ENCODE measurements at places on chromosomes 6 and 20.

- no peak for DNase-seq
Measured at GRCh38 chr6:36973647-36974046, 12.3 kb downstream of the MTCH1 start.

- no peak for DNase-seq
Measured at GRCh38 chr6:109441069-109441816, 719 bp downstream of the SMPD2 start.

GRCh38 chr6:153956808-153957207 is 82.2 kb upstream of the OPRM1 start:
- DNase-seq: no peak

DNA sequence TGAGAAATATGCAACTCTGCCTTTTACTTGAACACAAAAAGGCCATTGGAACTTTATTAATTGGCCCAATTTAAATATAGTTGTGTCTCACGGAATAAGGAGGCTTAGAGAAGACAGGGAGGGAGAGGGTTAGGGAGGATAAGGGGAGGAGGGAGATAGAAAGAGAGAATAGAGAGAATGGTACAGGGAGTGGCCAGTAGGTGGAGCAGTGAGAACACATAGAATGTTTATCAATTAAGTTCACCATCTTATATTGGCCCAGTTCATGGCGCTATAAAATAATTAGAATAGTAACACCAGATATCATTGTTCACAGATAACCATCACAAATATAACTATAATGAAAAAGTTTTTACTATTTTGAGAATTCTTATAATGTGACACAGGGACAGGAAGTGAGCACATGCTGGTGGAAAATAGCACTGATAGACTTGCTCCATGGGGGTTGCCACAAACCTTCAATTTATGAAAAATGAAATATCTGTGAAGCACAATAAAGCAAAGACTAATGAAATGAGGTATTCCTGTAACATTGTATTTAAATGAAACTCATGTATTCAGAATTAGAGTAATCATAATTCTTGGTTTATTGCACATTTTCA is 374.1 kb upstream of the MANEA start:
- DNase-seq: no peak

DNA sequence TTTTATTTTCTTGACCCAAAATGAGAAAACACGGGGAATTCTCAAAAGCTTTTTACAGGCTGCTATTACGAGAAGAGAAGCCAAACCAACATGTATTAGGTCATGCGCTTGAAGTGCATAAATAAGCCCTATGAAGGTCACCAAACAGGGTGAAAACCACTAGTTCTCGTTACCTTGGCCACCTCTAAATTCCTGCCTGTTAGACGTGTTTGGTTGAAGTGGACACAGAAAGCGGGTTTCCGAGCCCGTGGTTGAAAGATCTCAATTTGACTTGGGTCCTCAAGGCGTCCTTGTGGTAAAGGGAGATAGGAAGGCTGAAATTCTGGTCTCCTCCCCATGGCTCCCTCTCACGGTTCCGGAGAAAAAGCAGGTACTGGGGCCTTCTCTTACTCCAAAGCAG is 6.2 kb downstream of the EYA2 start:
- DNase-seq: no peak

DNA sequence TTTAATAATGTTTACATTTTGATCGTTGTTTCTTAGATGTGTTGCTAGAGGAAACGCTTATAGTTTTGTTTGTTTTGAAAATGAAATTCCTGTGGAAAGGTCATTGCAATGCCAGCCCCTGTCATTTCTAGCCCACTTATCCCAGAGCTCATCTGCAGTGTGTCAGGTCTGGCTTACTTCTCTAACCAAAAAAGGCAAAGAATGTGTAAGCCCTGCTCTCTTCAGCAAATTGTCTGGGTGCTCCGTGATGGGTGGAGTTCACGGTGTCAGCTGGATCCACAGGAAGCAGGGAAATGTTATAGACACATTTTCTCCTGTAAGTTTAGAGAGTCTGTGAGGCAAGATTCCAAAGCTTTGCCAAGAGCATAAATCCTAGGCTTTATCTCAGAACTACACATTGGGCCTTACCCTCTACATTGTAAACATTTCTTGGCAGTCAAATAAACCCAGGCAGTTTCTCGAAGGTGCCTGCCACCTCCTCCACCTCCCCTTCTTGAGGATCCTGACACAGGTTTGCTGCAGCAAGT is 50.9 kb downstream of the RPRD1B start:
- DNase-seq: no peak

- DNase-seq: no peak
Measured at GRCh38 chr6:113103634-113104361, 753.3 kb upstream of the MARCKS start.

GRCh38 chr20:23657202-23657601 is 19.4 kb upstream of the CST3 start:
- no peak for DNase-seq

DNA sequence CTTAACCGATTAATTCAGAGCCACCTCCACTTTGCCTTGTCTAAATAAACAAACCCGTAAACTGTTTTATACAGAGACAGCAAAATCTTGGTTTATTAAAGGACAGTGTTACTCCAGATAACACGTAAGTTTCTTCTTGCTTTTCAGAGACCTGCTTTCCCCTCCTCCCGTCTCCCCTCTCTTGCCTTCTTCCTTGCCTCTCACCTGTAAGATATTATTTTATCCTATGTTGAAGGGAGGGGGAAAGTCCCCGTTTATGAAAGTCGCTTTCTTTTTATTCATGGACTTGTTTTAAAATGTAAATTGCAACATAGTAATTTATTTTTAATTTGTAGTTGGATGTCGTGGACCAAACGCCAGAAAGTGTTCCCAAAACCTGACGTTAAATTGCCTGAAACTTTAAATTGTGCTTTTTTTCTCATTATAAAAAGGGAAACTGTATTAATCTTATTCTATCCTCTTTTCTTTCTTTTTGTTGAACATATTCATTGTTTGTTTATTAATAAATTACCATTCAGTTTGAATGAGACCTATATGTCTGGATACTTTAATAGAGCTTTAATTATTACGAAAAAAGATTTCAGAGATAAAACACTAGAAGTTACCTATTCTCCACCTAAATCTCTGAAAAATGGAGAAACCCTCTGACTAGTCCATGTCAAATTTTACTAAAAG is 2.7 kb downstream of the FOXC1 start:
- DNase-seq: no peak

GRCh38 chr6:150286912-150287311 is 81.9 kb upstream of the IYD start:
- DNase-seq: no peak

DNA sequence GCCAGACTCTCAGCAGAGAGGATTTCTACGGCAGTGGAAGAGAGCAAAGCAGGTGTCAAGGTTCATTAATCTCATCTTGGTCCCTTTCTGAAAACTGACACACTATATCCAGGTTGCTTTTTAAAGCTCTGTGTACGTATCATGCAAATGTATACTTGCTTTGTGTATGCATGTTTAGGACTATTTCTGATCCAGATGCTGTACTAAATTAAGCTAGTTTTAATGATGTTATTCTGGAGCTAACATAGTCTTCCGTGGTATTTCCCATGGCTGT is 59.2 kb upstream of the SNX9 start:
- no peak for DNase-seq

DNA sequence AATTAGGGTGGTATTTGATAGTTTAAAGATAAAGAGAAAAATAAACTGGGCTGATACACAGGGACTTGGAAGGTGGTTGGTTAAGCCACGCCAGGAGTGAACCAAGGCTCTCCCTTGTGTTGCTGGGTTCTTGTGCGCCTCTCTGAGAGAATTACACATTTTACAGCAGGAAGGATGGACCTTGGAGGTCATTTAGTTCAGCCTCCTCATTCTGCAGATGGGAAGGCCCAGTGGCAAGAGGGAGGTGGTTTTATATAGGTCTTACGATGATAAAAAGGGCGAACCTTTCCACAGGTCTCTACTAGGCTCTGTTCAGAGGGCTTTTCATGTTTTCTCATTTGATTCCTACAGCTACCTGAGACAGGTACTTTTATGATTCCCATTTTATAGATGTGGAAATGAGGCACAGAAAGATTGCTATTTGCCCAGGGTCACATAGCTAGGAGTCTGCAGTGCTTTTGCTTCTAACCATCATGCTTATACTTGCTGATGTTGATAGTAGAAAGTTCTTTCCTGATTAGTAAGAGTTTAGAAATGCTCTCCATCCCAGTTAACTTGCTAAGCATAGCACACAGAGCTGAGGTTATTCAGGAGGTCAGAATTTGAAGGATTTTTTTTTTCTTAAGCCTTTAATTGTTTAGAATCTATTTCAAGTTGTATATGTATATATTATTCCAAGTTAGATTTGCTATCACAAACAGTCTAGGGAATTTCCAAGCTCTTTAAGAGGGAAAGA is 12.8 kb downstream of the HIVEP1 start:
- DNase-seq: no peak

DNA sequence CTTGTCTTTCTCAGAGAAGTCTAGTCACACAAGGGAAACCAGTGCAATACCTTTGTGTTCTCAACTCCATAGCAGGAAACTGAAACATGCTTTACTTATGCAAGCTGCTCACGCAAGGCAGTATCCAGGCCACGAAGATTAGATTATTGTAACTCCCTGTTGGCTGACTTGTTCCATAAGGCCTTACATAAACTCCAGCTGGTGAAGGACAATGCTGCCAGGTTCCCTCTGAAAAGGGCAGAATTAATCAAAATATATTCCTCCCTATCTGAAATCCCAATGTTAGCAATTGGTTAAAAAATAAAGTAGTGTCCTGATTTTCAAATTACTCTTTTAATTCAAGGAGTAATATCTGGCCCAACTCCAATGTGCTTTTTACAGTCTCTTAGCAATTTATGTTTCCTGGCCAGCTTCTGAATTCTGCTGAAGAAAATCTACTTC is 966.6 kb downstream of the HACE1 start:
- DNase-seq: no peak

GRCh38 chr6:156957931-156958547 is 180.9 kb downstream of the ARID1B start:
- no peak for DNase-seq

GRCh38 chr6:56534680-56535419 is 107.8 kb downstream of the DST start:
- no peak for DNase-seq

DNA sequence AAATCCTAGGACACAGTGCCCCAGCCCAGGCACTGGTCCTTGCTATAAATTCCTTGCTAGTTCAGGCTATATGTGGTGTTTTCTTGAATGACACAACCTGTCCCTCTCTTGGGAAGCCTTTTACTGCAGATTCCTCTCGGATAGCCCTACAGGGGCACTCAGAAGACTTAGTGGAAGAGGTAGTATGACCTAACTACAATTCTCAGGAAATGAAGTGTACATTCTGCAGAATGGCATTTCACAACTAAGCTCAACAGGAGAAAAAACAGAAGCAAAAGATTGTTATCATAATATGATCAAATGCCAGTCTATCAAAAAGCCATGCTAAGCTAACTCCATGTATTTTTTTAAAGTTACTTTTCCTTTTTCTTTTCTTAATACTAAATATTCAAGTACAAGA is 66.3 kb upstream of the FBXL4 start:
- no peak for DNase-seq

DNA sequence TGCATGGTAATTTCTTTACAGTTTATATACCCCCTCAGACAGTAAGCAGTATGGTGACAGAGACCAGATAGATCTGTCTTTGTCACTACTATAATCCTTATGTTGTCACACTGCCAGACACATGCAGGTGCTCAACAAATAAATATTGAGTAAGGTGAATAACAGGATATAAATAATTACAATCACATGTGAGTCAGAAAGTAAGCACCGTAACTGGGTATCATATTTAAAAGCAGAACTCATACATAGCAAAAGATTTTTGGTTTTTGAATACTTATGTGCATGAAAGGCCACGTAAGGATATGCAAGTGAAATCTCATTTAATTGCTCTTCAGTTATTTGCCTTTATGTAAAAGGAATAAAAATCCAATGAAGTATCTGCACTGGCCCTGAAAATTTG is 17.4 kb downstream of the CNBD2 start:
- DNase-seq: no peak

- no peak for DNase-seq
Measured at GRCh38 chr6:4861564-4861963, 85.4 kb downstream of the CDYL start.

- DNase-seq: no peak
Measured at GRCh38 chr6:148793721-148794120, 46.9 kb downstream of the UST start.

GRCh38 chr6:113396730-113397129 is 460.4 kb upstream of the MARCKS start:
- no peak for DNase-seq

- DNase-seq: no peak
Measured at GRCh38 chr6:137989664-137990063, 117.6 kb downstream of the PERP start.

GRCh38 chr6:77451466-77451865 is 11.8 kb downstream of the HTR1B start:
- no peak for DNase-seq

- no peak for DNase-seq
Measured at GRCh38 chr6:46921731-46922130, at the start of gene ADGRF5. ADGRF5 (minus strand) TSS chr6:46921938; CDS start chr6:46906762, 15,176 bp downstream.

- DNase-seq: no peak
Measured at GRCh38 chr6:13715444-13715883, 3.8 kb upstream of the RANBP9 start.

DNA sequence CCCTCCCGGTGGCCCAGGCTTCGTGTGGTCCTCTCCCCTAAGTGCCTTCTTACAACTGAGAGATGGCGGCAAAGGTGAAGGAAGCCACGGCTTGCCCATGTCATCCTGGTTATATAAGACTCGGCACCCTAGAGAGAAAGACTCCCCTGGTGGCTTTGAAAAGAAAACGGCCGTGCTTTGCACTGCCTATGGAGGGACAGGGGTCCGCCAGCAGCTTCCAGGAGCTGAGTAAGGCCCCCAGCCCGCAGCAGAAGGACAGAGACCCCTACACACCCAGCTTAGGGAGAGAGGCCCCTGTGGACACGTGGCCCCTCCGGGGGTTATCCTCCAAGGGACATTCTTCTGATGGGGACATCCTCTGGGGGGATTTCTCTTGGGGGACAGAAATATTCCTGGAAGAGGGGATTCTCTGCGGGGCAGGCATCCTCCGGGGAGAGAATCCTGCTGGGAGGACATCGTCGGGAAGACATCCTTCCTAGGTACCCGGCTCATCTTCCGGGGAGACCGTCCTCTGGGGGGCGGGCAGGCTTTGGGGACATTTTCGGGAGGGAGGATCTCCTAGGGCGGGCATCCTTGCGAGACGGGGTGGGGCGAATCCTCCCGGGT is 511 bp upstream of the OGFR start:
- DNase-seq: no peak

- DNase-seq: no peak
Measured at GRCh38 chr6:130118236-130118635, 99.9 kb downstream of the L3MBTL3 start.

GRCh38 chr6:46927066-46927465 is 5.3 kb upstream of the ADGRF5 start:
- DNase-seq: no peak

DNA sequence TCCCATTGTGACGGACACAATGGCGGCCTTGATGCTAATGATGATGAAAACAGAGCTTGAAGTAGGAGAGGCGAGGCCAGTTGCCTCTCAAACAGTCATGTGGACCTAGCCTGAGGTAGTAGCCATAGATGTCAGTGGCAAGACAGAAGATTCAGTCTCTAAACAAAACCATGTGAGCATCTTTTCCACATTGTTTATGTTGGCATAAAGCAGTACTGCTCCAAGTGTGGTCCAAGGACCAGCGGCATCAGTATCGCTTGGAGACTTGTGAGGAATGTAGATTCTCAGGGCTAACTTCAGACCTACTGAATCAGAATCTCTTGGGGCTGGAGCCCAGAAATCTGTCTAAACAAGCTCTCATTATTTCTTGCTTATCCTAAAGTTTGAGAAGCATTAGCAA is 312.8 kb upstream of the JAG1 start:
- DNase-seq: no peak

GRCh38 chr6:131931063-131931750 is 20.0 kb downstream of the CCN2 start:
- DNase-seq: peak; percentile 9
